Vagina (tissue), 2 donors: ENCODE measurements at places on chromosomes 7 and 10. TPM values are rescaled to one million over a fixed set of nuclear protein-coding genes. Genes with fewer than 3 reads are reported as not detected.
A peak's percentile ranks its signal among the peaks of the same experiment; 100 is the strongest.

DNA sequence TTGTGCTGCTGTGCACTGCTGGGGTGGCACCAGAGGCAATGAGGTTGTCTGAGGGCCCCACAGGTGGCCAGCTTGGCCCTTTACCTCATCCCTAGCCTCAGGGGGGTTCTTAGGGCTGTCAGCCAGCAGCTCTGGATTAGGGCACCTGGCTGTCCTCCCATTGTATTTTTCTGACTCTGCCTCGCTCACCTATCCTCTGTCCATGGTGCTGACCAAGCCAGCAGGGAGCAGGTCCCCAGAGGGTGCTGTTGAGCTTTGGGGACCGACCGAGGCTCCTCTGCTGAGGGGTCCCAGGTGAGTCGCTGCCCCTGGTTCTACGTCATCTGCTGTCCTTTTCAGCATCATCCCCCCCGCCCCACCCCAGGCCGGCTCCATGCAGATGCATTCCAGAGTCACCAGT lies 32.1 kb upstream of the ZNF735 start:
- no peaks in the 10 kb centered on the region for H3K27me3 ChIP-seq
- no peaks in the 10 kb centered on the region for H3K36me3 ChIP-seq
- no peak overlapping the region for H3K4me3 ChIP-seq
- DNase-seq: no peak

- DNase-seq: no peak
- H3K4me3 ChIP-seq: no peak overlapping the region
- H3K27ac ChIP-seq: no peak overlapping the region
- H3K27me3 ChIP-seq: no peaks in the 10 kb centered on the region
- H3K36me3 ChIP-seq: no peaks in the 10 kb centered on the region
Observed at GRCh38 chr7:33550363-33550762, 355.0 kb upstream of the BMPER start.

DNA sequence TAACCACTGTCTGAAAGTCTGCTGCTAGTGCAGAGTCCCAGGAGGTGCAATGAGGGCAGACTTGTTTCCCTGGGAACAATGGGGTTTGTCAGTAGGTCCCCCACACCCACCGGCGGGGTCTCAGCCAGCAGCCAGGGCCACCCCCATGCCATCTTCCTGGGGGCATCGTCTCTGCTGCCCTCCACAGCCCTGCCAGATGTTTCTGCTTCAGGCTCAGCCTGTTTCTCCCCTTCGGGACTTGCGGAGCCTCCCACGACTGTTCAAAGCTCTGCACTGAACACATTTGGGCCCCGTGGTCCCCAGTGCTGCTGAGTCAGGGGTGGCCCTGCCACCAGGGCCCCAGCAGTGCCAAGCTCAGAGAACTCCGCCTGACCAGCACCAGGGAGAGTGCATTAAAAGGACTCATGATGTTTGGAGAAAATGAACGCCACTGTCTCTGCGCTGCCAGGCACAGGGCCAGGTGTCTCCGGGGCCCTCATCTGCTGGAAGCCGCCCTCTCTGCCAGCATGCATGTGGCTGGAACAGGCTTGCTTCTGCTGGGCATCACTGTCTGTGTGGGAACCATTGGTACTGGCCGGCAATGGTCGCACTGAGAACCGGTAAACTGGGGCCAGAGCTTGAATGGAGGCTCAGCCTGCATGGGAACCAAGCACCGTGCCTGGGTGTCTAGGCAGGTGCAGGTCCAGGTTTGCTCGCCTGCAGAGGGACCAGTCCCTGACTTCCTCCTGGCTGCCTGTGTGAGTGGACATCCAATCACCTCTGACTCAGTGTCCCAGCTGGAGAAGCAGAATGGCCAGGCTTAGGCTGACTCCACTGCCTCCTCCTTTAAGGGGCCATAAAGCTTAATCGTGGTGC lies 345.1 kb downstream of the GLRX3 start:
- H3K36me3 ChIP-seq: no peaks in the 10 kb centered on the region
- no peaks in the 10 kb centered on the region for H3K27me3 ChIP-seq
- no peak for DNase-seq
- H3K27ac ChIP-seq: no peak overlapping the region
- no peaks in the 10 kb centered on the region for H3K4me1 ChIP-seq
- H3K4me3 ChIP-seq: no peak overlapping the region

- H3K4me3 ChIP-seq: no peak overlapping the region
- no peak for DNase-seq
- no peak overlapping the region for H3K27ac ChIP-seq
- no peaks in the 10 kb centered on the region for H3K36me3 ChIP-seq
- no peaks in the 10 kb centered on the region for H3K27me3 ChIP-seq
Observed at GRCh38 chr10:71801361-71801760, 28.0 kb upstream of the VSIR start.

- no peaks in the 10 kb centered on the region for H3K4me1 ChIP-seq
- H3K4me3 ChIP-seq: no peak overlapping the region
- no peaks in the 10 kb centered on the region for H3K27me3 ChIP-seq
- no peak overlapping the region for H3K27ac ChIP-seq
- H3K36me3 ChIP-seq: no peaks in the 10 kb centered on the region
Observed at GRCh38 chr10:50216894-50217293, 34.4 kb downstream of the ASAH2 start.

DNA sequence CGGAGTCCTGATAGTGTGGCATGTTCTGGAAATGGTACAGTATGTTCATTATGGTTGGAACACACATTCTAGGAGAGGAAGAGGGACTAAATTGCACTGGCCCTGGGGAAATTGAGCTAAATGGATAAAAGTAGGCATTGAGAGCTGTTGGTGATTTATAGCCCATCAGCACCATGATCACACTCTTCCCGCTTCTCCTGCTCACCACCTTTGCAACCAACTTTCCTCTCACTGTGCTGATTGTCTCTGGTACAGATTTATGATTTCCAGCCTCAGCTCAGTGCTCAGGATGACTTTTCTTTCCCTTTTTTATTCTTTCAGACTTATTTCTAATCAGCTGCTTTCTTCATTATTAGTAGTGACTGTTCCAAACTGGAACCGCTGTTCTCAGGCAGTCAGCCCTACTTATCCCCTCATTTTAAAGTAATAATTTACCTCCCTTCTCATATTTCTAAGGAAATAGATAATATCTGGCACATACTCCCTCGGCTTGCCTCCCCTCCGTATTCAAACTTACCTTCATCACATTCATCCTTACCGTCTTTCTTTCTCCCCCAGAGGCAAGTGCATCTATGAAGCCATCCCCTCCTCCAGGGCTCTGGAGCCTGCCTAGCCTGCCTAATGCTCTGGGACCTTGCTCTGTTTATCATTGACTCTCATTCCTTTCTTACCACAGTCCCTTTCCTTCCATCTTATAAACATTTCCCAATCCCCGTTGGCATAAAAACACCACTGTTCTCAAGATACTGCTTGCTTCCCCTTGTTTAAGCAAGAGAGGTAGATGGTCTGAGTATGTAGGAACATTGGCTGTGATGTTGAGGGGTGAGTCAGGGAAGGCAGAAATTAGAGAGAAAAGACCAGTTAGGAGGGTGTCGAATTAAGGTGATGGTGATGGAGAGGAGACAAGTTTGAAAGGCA lies 51.6 kb upstream of the RPA3 start:
- no peak for DNase-seq
- no peaks in the 10 kb centered on the region for H3K36me3 ChIP-seq
- H3K27me3 ChIP-seq: no peaks in the 10 kb centered on the region
- no peak overlapping the region for H3K27ac ChIP-seq
- H3K4me1 ChIP-seq: peaks cover 6% of the 10 kb centered on the region

DNA sequence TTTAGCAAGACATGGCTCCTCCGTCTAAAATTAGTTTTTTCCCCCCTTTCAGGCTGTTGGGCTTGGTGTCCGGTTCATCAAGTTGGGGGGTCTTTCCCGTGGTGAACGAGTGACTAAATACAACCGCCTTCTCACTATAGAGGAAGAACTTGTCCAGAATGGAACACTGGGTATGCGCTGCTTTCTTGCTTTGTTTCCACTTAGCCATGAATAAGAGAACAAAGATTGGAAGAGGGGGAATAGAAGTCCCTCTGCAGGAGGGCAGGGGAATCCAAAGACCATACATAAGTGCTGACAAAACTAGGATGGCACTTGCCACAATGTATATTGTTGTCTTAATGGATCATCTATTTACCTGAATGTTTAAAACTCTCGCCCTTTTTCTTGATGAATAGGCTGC lies 30.5 kb downstream of the ENO4 start:
- H3K27ac ChIP-seq: no peak overlapping the region
- DNase-seq: no peak
- H3K4me1 ChIP-seq: no peaks in the 10 kb centered on the region
- H3K36me3 ChIP-seq: no peaks in the 10 kb centered on the region

DNA sequence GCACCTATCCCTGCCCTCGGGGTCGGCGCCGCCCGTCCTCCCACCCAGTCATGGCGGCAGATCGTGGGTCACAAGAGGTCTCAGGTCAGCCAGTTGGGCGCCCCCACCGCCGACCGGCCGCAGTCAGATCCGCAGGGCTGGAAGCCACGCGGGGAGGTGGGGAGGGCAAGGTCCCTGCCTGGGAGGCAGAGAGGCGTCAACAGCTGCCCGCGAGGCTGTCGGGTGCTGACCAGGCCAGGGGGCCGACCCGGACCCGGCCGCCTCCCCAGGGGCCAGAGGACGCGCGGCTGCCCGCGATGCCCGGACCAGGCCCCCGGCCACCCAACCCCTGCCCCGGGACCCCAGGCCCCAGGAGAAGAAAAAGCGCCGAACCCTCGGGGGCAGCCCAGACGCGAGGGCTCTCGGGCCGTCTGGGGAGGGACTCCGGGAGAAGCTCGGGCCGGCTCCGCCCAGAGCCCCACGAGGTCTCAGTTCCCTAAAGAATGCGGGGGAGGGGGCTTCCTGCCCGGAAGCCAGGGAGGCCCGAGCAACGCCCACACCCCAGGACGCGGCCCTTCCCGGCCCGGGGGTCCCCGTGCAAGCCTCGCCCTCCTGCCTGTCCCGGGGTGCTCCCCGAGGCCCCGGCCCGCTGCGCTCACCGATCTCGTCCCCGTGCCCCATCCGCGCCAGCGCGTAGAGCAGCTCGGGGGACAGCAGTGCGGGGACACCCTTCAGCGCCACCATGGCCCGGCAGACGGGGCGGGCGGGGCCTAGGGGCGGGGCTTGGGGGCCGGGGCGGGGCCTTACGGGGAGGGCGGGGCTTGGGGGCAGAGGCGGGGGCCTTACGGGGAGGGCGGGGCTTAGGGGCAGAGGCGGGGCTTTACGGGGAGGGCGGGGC lies at the start of gene FUOM:
TSS of gene FUOM (minus strand) at position 735 of the 877 bp plus-strand sequence. CDS start at position 723, 12 bp downstream.
- peak within 1 kb of the TSS; percentile 72 for H3K4me3 ChIP-seq
- H3K27me3 ChIP-seq: no peaks in the 10 kb centered on the region
- no peak for DNase-seq
- H3K36me3 ChIP-seq: no peaks in the 10 kb centered on the region

DNA sequence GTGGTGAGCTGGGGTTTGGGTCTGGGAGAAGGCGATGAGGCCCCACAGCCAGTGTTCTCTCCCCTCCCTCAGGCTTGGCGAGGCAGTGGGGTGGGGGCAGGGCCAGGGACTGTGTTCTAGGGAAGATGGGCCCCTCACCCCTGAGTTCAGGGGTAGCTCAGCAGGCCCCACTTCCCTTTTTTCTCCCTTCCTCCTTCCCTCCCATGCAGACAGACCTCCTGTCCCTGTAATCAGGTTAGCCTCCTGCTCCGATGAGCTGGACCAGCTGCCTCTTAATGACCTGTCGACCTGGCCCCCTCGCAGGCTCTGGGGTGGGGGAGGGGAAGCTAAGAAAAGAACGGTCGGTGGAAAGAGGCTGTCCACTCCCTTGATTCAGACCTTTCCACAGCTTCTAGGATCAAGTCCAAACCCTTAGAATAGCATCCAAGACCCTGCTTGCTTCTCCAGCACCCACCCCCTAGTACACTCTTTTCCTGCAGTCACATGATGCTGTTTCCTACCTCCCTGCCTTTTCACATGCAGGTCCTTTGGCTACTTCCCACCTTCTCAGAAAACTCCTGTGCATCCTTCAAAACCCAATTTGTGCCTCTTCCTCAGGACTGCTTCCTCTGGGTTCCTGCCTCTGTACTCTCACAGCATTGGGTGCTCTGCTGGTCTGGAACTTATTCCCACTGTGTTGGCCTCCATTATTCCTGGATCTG lies 64.1 kb downstream of the ZMIZ1 start:
- H3K27me3 ChIP-seq: no peaks in the 10 kb centered on the region
- H3K4me1 ChIP-seq: peaks cover 92% of the 10 kb centered on the region
- H3K36me3 ChIP-seq: peaks cover 8% of the 10 kb centered on the region
- H3K4me3 ChIP-seq: no peak overlapping the region
- DNase-seq: no peak
- peak overlapping the region; percentile 30 for H3K27ac ChIP-seq

GRCh38 chr10:77631241-77631640 lies 6.4 kb downstream of the KCNMA1 start:
- DNase-seq: no peak
- peaks cover 10% of the 10 kb centered on the region for H3K4me1 ChIP-seq
- no peaks in the 10 kb centered on the region for H3K27me3 ChIP-seq
- no peaks in the 10 kb centered on the region for H3K36me3 ChIP-seq

GRCh38 chr7:6446838-6447580 lies 745 bp downstream of the DAGLB start:
- DNase-seq: no peak

DNA sequence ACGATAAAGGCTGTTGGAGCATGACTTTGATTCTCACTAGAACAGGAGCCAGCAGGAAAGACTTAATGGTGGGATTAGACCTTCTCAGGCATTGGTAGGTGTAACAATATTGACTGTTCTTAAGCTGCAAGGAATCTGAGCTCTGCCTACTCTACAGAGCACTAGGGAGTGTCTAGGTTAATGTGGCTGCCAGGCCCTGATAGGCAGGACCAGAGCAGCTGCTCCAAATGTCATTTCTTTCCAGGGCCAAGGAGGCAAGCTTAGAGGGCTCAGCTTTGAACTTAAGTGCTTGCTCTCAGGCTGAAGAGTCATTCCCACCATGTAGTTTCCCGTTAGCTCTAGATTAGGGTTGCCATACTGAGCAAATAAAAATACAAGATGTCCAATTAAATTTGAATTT lies 96.8 kb downstream of the RAB18 start:
- H3K27me3 ChIP-seq: no peaks in the 10 kb centered on the region
- H3K4me3 ChIP-seq: no peak overlapping the region
- no peaks in the 10 kb centered on the region for H3K4me1 ChIP-seq
- no peak overlapping the region for H3K27ac ChIP-seq
- no peaks in the 10 kb centered on the region for H3K36me3 ChIP-seq

- no peak overlapping the region for H3K4me3 ChIP-seq
- no peak for DNase-seq
Observed at GRCh38 chr7:69426705-69427104, 171.6 kb upstream of the AUTS2 start.

DNA sequence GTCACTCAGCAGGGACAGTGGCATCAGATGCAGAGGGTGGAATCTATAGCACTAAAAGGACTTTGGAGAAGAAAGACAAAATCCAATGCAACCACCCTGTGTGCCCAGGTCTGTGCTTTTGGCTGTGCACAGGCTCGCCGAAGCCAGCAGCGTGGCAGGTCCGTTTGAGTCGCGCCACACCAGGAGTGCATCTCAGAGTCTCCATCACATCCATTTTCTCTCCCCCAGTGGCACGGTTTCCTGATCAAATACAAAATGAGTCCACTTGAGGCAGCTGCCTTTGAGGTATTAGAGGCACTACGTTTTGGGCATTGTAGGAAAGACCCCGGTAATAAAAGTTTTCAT lies 23.4 kb upstream of the PROSER2 start:
- no peaks in the 10 kb centered on the region for H3K4me1 ChIP-seq
- no peaks in the 10 kb centered on the region for H3K27me3 ChIP-seq
- H3K4me3 ChIP-seq: no peak overlapping the region
- H3K27ac ChIP-seq: no peak overlapping the region
- DNase-seq: no peak

GRCh38 chr7:80132594-80132993 lies 2.0 kb upstream of the GNAI1 start:
- H3K4me3 ChIP-seq: no peak overlapping the region
- no peak for DNase-seq
- H3K36me3 ChIP-seq: no peaks in the 10 kb centered on the region
- peaks cover 15% of the 10 kb centered on the region for H3K4me1 ChIP-seq

C10orf95 gene
- not detected for total RNA-seq

PRSS2 gene
- total RNA-seq: not detected

ADIRF gene
- total RNA-seq: 374 TPM

ABCB8 gene
- 38.3 TPM for total RNA-seq

OR6V1 gene
- total RNA-seq: not detected
